ENCODE measurements at places on chromosomes 3 and 15.

DNA sequence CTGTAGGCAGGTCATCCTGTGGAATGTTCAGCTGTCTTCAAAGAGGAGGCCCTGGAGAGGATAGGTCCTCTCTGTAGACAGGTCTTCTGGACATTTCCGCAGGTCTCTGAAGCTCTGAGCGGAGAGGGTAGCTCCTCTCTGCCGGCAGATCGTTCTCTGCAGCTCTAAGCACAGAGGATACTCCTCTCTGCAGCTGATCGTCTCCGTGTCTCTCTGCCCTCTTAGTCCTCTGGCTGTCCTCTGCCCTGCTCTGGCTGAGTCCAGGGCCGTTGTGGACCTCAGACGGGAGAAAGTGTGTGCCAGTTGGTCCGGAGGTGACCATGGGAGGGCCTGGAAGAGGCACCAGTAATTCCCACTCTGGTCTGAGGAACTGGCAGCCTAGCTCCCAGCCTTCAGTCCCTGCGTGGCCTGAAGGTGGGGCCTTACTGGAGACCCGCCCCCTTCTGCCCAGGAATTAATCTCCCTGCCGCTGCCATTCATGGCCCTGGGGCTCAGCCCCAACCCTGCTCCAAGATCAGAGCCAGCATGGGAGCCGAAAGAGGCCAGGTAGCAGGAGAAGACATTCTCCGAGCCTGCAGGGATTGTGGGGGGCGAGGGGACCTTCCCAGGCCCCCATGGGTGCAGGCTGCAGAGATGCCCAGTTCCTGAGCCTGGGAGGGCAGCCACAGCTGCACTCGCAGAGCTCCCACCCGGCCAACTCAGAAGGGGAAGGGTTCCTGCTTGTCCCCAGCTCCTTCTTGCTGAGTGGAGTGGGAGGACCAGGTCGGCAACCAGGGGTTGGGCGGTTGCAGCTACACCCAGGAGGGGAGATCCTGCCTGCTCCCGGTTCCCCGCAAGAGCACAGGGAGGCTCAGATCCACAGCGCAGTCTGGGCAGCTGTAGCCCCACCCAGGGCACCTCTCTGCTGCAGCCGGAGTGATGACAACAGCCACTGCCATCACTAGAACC lies 488.7 kb downstream of the RSL24D1 start:
- no peak for DNase-seq

DNA sequence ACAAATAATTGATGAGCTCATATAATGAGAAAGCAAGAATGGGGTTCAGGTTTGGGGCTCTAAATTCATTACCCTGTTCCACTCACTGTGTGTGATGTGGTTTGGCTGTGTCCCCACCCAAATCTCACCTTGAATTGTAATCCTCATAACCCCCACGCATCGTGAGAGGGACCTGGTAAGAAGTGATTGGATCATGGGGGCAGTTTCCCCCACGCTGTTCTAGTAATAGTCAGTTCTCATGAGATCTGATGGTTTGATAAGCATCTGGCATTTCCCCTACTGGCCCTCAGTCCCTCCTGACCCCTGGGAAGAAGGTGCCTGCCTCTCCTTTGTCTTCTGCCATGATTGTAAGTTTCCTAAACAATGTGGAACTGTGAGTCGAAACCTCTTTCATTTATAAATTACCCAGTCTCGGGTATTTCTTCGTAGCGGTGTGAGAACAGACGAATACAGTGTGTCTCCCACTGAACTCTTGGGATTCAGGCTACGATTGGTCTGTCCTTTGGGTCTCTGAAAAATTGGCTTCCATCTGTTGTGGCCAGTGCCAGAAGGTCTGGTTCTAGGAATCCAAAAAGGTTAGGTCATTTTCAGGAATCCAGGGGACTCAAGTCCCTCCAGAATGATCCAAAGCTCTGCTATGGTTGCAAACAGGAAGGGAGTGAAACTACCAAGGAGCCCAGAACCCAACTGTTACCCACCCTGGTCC lies 87.7 kb downstream of the XXYLT1 start:
- no peak for DNase-seq

DNA sequence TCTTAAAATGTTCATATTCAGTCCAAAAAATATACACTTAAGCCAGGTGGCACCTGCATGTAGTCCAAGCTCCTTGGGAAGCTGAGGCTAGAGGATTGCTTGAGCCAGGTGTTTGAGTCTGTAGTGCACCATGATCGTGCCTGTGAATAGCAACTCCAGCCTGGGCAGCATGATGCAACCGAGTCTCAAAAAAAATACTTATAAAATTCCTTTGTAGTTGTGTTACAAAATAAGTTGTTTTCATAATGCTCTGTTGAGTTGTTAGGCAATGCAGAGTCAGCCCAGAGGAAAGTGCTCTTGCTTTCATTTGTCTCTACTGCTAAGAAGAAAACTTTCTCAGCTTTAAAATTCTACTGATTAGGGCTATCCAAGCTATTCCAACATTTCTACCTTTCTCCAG lies 442.8 kb upstream of the ARRDC4 start:
- no peak for DNase-seq

DNA sequence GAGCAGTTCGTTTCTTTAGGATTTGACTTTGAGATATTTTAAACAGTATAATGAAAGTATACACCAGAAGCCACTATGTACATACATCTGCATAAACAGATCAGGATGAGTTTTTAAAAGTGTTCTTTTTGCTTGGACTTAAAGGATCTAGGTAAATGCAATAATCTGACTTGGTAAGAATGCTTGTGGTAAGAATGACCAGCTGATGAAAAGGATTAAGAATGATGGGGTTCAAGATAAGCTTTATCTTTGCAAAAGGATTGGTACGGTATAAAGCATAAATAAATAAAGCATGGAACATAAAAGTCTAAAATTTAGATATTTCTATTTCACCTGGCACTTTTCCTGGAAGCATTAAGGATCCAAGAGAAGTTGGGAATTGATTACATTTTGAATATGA lies 9.8 kb upstream of the MME start:
- no peak for DNase-seq

GRCh38 chr3:36597422-36597821 lies 166.9 kb downstream of the DCLK3 start:
- DNase-seq: no peak

DNA sequence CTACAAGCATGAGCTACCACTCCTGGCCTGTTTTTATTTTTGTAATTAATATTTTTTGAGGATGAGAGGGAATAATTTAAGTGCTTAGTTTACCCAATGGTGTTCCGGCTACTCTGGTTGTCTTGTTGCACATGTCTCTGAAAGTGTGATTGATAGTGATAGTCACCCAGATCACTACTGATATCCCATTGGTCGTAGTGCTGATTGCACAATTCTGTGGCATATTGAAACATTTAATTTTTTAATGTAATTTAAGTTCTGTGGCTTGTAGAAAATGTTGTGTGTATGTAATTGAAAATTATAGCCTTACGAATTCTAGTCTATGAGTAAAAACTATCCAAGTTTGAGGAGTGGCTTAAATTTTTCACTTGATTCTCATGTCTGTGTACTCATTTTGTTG lies 11.9 kb downstream of the ARIH2 start:
- DNase-seq: no peak

GRCh38 chr3:14319654-14320182 lies 82.7 kb upstream of the SLC6A6 start:
- DNase-seq: peak; percentile 33

DNA sequence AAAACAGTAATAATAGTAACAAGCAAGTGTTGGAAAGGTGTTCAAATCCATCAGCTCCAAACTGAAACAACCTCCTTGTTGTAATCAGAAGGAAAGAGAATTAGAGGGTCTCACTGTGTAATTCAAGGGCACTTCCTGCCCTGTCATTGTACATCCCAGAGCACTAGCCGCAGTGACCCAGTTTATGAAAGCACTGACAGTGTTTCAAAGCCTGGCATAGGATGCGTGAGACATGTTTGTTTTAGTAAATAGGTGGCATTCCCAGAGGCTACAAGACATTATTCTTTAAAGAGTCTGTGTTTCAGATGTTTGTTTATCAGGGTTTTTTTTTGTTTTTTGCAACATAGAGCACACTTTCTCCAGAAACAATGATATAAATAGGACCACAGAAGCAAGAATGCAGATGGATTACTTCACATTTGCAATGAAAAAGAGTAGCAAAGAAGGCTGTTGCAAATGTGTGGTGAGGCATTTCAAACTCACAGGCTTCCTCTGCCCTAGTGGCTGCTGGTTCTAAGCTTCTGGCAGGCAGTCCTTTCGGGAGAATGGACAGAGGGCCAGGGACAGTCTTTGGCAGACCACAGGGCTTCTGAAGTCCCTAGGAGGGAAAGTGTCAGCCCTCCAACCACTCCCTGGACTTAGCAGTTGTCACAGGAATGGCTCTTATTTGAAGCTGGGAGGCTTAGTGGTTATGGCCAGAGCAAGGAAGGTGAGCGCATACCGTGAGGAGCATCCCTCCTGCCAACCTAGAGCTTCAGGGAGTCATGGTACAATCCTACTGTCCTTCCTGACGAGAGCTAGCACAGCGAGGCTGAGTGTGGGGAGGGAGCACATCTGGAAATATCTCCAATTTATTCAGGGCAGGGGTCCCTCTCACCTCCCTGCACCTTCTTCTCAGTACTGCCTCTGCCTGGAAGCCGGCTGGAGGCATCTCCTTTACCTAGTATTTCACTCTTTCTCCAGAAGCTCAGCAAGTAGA lies 31.4 kb upstream of the TIPARP start:
- no peak for DNase-seq

GRCh38 chr15:70327856-70328678 lies 230.3 kb upstream of the TLE3 start:
- DNase-seq: no peak

- no peak for DNase-seq
Observed at GRCh38 chr3:155629056-155629455, 115.8 kb downstream of the PLCH1 start.

GRCh38 chr15:85753261-85753660 lies 41.5 kb downstream of the KLHL25 start:
- DNase-seq: no peak

- DNase-seq: no peak
Observed at GRCh38 chr3:51604212-51604611, 65.7 kb downstream of the RAD54L2 start.

DNA sequence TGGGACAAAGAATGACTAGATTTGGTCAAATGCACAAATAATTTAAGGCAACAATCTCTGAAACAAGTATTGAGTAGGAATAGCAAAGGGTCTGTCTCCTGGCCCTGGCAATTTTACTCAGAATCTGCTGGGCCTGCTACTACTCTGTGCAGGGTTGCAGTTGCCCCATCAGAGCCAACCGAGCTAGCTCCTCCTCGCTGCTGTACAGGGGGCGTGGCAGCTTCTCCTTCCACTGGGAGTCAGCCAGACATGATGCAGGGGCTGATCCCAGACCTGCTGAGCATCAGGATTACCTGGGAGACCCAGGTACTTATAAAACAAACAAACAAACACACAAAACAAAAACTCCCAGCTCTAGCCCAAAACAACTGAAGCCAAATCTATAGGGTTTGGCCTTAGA lies 30.5 kb upstream of the PXYLP1 start:
- no peak for DNase-seq

DNA sequence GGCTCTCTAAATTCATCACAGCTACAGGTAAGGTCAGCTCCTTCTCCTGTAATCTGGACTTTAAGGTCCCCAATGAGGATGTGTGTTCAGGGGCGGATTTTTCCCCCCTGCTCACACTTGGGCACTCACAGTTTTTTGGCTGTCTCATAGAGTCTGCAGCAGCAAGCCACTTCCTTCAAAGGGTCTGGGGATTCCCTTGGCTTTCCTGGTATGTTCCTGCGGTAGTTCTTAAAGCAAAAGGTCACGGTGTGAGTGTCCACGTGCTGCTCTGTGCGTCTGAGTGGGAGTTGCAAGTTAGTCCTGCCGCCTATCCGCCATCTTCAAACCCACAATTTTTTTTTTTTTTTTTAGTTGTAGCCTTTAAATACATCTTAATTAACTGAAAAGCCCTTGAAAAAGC lies 15.4 kb upstream of the CFAP20DC start:
- no peak for DNase-seq

GRCh38 chr15:95559875-95560394 lies 770.6 kb upstream of the NR2F2 start:
- no peak for DNase-seq

- DNase-seq: no peak
Observed at GRCh38 chr15:48785712-48786111, 25.2 kb downstream of the CEP152 start.

All from suprapubic skin (tissue), 4 donors.